Fibroblast of skin of right biceps (primary cell): ENCODE measurements at places on chromosomes 11 and 22.

- DNase-seq, result no peak
Measured at GRCh38 chr11:2739531-2740274, 39.9 kb upstream of the KCNQ1OT1 start.

DNA sequence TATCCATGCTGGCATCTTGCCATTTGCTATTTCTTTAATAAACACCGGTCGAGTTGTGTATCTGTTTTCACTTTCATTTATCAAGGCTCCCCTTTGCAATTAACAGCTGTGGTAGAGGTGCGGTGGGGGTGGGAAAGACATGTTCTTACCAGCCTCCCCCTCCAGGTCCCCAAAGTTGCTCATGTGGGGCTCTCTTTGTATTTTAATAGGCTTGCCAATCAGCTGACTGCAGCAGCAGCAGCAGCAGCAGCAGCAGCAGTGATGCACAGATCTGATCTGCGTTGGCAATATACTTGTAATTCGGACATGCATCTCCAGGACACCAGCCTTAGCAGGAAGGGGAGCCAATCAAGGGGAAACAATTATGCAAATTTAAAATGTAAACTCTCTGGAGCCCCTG lies 40.3 kb upstream of the E2F8 start:
- no peak for DNase-seq

DNA sequence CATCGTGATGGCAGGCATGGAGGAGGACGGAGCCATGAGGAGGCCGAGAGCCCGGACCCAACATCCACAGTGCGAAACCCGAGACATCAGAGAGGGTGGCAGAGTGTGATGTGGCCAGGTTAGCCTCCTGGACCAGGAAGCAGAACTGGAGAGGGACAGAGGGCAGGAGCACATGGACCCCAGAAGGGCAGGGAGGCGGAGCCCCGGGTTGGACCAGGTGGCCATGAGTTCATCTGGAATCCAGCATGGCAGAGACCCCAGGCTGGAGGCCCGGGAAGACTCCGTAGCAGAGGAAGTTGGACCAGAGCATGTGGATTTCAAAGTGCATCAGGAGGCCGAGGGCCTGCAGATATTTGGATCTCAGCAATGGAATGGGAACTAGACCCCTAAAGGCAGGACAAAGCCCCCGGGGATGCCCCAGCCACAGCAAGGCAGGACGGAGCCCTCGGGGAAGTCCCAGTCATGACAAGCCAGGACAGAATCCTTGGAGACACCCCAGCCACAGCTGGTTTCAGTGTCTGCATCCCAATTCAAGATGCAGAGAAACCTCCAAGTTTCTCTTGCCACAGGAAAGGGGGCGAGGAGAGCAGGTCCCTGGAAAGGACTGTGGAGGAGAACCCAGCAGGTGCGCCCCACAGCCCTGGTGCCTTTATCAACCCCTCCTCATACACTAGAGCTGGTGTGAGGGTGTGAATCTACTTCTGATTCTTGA lies 1393.4 kb downstream of the BRD1 start:
- no peak for DNase-seq

DNA sequence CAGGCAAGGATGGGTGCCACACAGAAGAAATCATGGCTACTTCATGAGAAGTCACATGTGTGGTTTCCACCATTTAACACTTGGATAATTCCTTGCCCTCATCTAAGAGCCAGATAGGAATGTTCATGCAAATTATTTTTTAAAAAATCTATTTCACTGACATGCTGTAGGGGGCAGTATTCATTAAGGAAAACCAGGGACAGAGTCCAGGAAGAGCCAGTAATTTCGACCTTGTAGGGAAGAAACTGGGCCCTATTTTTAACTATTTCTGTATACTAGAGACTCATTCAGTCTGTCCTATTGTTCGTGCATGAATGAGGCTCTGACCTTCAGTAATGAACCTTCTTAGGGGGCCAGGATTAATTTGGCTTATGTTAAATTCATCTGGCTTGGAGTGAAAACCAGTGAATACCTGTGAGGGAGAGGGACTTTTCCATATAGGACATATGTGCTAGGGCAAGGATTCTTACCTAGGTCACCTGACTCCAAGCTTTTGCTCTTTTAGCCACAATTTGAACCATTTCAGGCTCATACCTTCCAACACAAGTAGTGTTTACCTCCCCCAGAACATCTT lies 192.7 kb downstream of the NAV2 start:
- peak; percentile 62 for DNase-seq

DNA sequence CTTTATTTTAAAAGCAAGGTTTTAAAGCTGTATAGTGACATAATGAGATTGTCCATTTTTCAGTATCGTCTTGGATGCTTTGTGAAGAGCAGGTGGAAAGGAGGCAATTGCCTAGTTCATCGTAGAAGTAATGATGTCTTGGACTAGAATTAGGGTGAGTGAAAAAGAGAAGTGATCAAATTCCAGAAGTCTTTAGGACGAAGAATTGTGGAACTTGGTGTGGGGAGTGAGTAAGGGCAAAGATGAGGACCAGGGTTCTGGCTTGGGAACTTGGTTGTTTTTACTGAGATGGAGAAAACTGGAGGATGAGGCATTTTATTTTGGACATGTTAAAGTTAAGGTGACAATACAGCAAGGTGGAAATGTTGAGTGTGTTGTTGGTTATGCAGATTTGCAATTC lies 1.2 kb downstream of the ILK start:
- DNase-seq, result no peak

DNA sequence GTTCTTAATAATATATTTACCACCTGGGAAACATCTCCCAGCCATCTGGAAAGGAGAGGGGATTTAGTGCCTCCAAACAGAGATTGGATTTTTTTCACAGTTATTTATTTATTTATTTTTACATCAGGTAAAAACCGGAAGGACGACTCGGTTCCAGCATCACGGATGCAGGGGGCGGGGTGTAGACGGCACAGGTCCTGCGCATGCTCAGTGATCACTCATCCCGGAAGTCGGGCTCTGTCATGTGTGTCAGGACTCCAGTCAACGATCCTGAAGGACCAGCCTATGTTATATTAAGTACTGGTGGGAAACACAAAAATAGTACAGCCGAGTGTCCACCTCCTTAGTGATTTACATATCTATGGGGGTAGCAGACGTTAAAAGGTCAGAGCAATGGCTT lies 467.6 kb downstream of the NTM start:
- no peak for DNase-seq

DNA sequence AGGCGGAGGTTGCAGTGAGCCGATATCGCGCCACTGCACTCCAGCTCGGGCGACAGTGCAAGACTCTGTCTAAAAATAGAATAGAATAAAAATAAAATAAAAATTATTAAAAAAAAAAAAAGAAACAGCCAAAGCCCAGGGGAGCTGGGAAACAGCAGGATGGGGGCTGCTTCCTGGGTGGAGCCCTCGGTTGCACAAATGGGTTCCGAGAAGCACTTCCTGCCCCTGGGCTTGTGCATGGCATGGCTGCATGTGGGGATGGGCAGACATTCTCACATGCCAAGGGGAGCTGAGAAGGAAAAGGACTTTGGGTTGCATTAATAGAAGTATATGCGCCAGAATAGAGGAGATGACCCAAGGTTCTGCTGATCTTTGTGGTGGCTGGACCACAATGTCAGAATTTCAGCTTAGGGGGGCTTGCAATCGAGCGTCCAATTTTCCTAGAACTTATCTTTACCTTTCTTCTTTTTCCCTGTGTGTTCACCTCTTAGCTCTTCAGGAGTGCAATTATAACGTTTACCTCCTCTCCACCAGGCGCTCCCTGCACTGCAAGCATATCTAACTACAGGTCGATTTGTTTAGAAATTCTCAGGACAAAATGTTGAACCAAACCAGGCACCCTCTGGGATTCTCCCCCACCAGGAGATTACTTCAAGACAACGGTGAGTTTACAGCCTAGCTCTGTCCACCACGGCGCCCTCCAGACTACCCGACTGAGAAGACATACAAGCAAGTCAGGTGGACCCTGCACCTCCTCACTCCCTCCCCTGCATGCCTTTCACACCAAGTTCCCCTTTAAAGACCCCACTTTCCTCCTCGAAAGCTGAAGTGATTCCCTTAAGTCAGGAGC lies 53.2 kb downstream of the SHISAL1 start:
- no peak for DNase-seq

- no peak for DNase-seq
Measured at GRCh38 chr11:77036398-77036797, 2.2 kb downstream of the B3GNT6 start.

DNA sequence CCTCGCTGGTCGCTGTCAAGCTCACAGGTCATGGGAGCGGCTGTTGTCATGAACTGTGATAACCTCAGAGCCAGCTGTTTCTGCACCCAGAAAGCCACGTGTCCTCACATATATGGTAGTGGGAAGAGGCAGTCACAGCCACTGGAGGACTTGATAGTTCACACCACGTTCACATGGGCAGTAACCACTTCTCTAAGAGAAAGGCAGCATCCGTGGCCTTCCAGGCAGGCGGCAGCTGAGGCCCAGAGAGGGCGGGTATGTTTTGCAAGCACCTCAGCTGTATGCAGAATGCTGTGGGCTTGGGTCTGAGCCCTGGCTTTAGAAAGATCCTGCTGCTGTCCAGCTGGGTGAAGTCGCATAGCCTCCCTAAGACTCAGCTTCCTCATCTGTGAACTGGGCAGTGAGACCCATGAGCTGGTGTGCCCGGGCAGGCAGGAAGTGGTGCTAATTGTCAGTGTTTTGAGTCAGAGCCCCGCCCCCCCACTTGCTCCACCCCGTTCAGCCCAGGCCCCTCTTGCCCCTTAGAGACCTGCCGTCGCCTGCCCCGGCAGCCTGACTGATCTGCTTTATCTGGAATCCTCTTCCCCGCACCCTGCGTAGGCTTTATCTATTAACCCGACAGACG lies 13.3 kb downstream of the TTC38 start:
- DNase-seq, result no peak

DNA sequence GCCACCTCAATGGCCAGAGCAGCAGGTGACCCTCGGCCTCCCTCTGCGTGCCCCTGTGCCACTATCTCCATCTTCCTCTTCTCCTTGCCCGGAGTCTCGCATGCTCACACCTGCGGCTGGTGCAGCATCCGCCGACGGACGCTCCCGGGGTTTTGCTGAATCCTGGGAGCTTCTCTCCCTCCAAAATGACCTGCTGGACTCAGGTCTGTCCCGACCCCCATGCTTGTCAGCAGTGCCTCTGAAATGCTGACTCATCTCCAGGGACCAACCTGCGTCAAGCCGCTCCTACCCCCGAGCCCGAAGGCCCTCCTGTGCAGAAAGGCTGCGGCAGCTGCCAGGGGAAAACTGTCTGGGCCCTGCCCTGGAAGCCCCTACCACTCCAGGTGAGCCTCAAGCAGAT lies 58.4 kb downstream of the CELSR1 start:
- no peak for DNase-seq

DNA sequence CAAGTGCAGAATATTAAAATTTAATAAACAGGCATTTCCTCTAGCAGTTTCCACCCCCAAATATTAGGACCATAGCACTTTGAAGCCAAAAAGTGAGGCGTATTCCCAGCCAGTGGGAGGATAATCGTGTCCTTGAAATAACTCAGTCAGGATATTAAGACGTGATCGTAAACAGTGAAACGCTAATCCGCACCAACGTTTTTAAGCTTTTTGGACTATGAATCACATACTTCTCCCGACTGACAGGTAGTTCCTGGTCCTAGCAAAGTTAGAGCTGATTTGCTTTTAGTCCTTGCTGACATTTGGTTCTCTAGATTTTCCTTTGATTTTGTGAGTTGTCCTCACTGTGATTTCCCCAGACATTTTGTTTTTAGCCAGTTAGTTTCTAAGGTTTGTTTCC lies 197.1 kb upstream of the ARHGAP20 start:
- no peak for DNase-seq

GRCh38 chr11:66443602-66444001 lies 5.0 kb upstream of the MRPL11 start:
- peak; percentile 80 for DNase-seq

GRCh38 chr22:47631571-47632102 lies 869.2 kb downstream of the TBC1D22A start:
- no peak for DNase-seq

GRCh38 chr11:9069256-9069655 lies 22.1 kb downstream of the SCUBE2 start:
- no peak for DNase-seq

DNA sequence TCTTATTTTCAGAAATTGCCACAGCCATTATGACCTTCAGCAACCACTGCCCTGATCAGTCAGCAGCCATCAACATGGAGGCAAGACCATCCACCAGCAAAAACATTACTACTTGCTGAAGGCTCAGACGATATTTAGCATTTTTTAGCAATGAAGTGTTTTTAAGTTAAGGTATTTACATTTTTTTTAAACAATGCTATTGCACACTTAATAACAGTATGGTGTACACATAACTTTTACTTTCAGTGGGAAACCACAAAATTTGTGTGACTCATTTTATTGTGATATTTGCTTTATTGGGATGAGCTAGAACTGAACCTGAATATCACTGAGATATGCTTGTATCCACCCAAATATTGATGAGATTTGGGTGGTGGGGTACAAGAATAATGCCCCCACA lies 110.9 kb downstream of the TSPAN18 start:
- peak; percentile 84 for DNase-seq

GRCh38 chr11:85572056-85572455 lies 55.1 kb downstream of the DLG2 start:
- no peak for DNase-seq
